ENCODE measurements at places on chromosomes 2 and 18. TPM values are rescaled to one million over a fixed set of nuclear protein-coding genes. Genes with fewer than 3 reads are reported as not detected.

Gene DCDC2C
- not detected for total RNA-seq

Gene FEV
- total RNA-seq = not detected

Gene BOLL
- not detected for total RNA-seq

Gene SLC11A1
- total RNA-seq = 0.08 TPM

Gene SPATA3
- not detected for total RNA-seq

Gene SEMA4F
- 10.3 TPM for total RNA-seq
